ENCODE measurements at places on chromosomes 2 and 18.

DNA sequence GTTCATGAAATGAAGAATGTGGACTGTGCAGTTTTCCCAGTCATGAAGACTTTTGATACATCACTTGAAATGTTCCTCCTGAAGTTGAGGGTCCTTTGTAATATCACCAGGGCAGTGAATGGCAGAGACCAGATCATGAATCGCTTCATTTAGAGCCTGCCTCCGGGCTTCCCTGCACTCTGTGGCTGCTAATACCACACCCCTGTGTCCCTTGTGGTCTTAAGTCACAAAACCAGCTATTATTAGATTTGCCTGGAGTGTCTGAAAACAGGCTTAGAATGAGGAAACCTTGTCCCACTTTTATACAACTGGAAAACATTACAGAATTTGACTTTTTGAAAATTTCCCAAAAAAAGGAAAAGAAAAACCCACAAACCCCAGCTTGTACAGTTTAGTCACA lies 147.9 kb downstream of the MGAT5 start:
- DNase-seq: no peak

DNA sequence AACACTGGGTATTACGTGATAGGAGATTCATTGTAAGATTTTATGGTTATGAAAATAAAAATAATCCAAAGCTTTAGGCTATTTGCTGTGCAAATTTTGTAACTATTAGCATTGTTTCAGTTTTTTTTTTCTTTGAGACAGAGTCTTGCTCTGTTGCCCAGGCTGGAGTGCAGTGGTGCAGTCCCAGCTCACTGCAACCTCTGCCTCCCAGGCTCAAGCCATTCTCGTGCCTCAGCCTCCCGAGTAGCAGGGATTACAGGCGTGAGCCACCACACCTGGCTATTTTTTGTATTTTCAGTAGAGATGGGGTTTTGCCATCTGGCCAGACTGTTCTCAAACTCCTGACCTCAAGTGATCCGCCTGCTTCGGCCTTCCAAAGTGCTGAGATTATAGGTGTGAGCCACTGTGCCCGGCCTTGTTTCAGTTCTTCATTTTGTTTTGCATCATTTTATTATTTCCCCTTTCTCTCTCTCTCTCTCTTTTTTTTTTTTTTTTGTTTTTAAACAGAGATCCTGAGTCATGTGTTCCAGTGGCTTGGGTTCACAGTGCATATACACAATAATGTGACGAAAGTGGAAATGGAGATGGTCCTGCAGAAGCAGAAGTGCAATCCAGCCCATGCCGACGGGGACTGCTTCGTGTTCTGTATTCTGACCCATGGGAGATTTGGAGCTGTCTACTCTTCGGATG lies 25.8 kb downstream of the CASP10 start:
- DNase-seq: no peak

GRCh38 chr2:219541611-219542180 lies 1.9 kb downstream of the CHPF start:
- peak; percentile 90 for DNase-seq

GRCh38 chr2:150162241-150162942 lies 325.1 kb downstream of the RND3 start:
- DNase-seq: no peak

- no peak for DNase-seq
Observed at GRCh38 chr18:22524783-22525182, 107.1 kb upstream of the CTAGE1 start.

GRCh38 chr2:191048073-191048472 lies 34.1 kb upstream of the STAT1 start:
- no peak for DNase-seq

DNA sequence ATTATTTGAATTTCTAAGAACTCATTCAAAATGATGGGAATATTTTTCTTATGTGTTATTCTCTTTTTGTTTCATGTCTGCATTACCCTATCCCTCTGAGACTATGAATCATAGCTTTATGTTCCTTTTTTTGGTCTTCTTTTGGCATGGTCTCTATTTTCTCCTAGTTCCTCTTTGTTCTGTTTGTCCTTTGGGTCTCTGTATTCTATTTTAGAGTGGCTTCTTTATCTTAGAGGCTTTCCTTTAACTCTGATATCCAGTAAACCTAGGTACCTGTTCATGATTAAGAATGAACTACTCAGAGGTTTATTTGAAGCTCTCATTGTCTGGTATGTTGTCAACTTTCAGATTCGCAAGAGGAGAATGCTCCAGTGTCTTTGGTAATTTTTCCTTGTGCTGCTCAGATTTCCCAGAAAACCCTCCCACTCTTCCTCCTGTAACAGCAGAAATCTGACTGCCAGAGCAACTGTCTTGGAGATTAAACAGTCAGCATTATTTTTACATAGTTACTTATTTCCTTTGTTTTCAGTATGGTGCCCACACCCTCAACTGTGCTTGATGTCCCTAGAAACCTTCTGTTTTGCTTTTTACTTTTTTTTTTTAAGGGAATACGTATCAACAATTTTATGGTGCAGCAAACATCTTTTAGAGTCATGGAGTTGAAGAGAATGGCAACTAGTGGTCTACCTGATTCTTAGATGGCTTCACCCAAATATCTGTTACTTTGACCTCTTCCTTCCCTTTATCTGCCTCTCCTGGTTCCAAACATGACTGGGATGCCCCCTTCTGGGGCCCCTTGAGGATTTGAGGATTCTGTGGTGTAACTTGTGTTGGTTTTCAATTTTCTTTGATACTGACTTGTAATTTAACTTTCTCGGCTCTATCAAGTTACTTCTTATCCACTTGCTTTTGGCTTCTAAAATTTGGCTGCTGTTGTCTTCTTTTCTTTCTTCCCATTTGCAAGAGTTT lies 92.0 kb downstream of the DPP10 start:
- DNase-seq: no peak

DNA sequence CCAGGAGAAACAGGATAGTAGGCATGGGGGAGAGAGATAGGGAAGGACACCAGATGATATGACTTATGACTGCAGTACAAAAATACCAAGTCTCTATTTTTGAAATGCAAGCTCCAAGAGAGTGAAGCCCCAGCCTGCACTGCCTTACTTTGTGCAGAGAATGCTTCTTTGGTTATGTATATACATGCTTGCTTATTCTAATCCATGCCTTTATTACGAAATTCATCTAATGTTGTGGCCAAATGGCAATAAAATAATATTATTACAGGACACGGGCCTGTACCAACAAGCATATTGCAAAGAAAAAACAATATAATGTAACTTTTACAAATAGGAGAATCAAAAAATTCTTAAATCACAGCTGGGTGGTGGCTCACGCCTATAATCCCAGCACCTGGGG lies 110.8 kb downstream of the BCL11A start:
- DNase-seq: no peak

- no peak for DNase-seq
Observed at GRCh38 chr18:26470011-26470637, 78.2 kb downstream of the KCTD1 start.

DNA sequence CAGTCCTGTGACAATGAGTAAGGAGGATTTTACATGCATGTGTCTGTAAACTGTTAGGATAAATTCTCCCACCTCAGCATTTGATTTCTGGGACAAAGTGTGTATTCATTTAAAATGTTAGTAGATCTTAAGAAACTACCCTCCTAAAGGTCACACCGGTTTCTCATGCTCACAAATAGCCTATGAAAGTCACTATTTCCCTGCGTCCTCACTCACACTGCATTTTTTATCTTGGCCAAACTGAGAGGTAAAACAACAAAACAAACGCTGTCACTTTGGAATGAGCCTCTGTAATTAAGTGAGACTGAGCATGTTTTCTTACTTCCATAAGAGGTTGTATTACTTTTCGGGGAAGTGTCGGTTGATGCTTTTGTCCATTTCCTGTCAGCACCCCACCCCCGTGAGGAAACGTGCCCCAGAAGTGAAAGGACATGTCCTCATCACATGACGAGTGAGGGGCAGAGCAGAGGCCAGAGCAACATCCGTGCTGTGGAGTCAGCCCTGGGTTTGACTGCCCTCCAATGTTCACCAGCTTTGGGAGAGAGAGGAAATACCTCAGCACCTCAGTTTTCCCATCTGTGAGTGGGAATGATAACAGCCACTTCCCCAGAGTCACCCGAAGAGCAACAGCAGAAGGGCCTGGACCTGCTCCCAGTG lies 3.1 kb downstream of the GYPC start:
- peak; percentile 69 for DNase-seq

- DNase-seq: no peak
Observed at GRCh38 chr2:43894743-43895142, 56.0 kb downstream of the ABCG8 start.

DNA sequence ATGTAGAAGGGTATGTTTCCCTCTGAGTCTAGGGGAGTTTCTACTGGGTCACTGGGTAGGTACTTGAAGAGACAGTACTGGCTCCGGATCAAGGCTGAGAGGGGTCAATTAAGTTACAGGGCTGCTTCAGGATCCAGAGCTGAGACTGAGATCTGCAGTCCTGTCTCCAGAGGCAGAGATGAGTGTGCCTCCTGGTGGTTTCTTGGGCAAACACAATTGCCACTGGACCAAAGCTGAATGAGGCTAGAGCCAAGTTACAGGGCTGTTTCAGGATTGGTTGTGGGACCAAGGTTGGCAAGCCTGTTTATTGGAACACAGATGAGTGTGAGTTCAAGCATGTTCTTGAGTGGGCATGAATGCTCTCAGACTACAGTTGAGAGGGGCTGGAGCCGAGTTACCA lies 157.9 kb downstream of the ADCYAP1 start:
- no peak for DNase-seq

- no peak for DNase-seq
Observed at GRCh38 chr2:39845460-39846146, 66.5 kb upstream of the THUMPD2 start.

GRCh38 chr2:217367464-217367863 lies 507.6 kb upstream of the TNP1 start:
- DNase-seq: no peak

GRCh38 chr2:219633276-219634065 lies 6.0 kb downstream of the SLC4A3 start:
- DNase-seq: no peak

DNA sequence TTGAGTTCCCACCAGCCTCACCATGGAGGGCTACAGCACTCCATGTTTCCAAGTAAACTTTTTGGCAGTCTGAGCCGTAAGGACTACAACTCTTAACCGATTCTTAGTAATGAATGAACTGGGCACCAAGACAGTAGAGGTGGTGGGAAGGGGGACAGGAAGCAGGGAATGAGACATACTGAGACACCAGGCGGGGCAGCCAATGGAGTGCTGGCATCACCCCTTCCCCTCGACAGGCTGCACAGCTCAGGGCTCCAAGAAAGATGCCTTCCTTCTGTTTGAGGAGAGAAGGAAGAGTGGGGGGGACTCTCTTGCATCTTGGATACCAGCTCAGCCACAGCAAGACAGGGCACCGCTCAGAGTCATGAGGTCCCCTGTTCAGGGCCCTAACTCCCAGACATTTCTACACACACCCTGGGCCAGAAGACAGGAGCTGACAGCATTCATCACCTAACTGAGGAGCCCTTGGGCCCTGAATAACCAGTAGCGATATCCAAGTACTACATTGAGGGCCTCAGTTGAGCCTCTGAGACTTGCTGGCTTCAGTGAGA lies 45.2 kb downstream of the USP34 start:
- DNase-seq: no peak

DNA sequence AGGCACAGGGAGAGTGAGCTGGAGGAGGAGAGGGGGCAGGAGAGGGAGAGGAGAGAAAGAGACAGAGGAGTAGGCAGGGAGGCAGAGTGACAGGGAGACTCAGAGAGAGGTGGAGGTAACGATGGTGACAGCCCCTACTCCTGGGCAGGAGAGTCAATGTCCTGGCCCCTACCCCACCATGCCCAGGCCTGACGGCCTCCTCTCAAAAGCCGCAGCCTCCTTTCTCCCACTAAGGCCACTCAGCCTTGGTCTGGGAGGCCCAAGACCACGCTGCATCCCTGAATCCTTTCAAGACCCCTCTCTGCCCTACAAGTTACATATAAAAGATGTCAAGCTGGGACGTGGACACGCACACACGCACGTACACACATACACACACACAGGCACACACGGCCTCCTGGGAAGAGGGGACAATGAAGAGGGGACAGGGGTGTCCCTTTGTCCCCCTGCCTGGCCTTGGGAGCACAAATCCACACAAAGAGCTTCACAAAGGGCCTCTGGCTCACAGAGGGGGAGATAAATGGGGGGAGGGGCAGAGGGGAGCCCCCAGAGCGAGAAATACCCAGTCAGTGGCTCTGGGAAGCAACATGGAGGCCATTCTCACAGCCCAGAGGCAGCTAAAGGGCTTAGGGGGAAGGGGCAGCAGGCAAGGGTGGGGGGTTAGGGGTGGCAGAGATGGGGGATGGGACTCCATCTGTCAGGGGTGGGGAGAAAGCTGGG lies 19.5 kb upstream of the TNS1 start:
- no peak for DNase-seq

- no peak for DNase-seq
Observed at GRCh38 chr18:39655341-39655740, 2089.7 kb upstream of the CELF4 start.

DNA sequence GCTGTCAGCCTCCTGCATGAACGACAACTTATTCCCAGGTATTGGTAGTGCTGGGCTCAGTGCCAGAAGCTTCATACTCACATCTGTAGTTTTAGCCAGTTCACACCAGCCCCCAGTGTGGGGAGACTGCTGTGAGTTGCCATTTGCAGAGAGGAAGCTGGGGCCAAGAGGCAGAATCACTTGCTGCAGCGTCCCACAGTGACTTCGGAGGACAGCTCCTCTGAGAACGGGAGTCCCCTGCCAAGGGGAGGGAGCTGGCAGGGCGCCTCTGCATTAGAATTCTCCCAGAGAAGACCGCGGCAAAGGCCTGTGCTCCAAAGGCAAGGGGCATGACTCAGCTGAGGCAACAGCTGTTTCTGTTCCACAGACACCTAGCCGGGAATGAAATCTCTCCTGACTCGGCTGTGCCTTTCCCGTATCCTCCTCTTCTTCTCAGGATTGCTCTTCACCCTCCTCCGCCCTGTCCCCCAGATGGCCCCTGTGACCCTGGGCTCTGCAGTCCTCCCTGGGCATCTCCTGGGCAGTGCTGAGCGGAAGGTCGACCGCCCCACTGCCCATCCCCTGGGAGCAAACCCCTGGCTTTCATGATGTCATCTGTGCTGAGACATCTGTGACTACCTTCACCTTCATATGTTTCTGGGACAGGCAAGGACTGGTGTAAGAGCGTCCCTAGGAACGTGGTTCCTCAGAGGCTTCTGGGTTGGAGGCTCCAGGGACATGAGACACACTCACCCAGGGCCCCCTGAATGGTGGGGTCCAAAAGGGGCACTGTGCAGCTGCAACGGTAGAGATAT lies 18.0 kb downstream of the MAL start:
- peak; percentile 46 for DNase-seq

- DNase-seq: no peak
Observed at GRCh38 chr2:47007223-47007825, 91.7 kb upstream of the MCFD2 start.

GRCh38 chr2:1581965-1582625 lies 162.2 kb downstream of the PXDN start:
- no peak for DNase-seq

GRCh38 chr2:136243638-136244535 lies 125.9 kb upstream of the CXCR4 start:
- no peak for DNase-seq

GRCh38 chr2:103010306-103010705 lies 248.5 kb downstream of the TMEM182 start:
- no peak for DNase-seq

DNA sequence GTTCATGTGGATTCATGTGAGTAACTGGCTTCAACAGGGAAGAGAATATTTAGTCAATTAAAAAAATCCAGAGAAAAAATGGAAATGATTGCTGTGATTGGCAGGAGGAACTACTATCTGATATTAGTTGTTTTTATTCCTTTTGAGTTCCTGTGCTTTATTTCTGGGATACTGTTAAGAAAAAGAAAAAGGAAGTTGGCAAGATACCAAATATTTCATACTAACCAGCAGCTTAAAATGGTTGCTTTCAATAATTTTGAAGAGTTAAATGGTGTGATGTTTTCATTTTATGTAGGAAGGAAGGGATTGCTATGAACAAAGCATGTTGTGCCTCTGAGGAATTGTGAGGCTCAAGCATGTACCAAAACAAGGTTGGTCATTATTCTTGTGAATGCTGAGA lies 8.1 kb upstream of the MTX2 start:
- no peak for DNase-seq

Data from stimulated activated naive CD8-positive, alpha-beta T cell treated with anti-CD3 and anti-CD28 coated beads, Interleukin-15, Interleukin-2, amounts not matched to agents 100 U/mL and 50 U/mL, for 24 hours (primary cell).